ENCODE measurements at places on chromosomes 12 and 14.

DNA sequence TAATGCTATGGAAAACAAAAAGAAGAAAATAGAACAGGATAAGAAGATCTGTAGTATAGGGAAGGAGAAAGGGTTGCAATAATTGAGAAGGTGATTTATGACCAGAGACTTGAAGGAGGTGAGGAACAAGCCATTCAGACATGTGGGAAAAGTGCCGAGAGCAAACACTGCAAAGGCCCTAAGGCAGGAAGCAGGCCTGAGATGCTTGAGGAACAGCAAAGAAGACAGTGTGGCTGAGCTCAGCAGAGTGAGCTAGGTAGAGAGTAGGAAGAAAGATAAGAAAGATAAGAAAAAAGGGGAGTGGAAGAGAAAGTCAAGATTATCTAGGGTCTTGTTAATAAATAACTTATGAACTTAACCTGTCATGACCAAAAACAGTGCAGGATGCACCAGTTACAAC is 671.8 kb downstream of the RPS29 start:
- no peak for DNase-seq

DNA sequence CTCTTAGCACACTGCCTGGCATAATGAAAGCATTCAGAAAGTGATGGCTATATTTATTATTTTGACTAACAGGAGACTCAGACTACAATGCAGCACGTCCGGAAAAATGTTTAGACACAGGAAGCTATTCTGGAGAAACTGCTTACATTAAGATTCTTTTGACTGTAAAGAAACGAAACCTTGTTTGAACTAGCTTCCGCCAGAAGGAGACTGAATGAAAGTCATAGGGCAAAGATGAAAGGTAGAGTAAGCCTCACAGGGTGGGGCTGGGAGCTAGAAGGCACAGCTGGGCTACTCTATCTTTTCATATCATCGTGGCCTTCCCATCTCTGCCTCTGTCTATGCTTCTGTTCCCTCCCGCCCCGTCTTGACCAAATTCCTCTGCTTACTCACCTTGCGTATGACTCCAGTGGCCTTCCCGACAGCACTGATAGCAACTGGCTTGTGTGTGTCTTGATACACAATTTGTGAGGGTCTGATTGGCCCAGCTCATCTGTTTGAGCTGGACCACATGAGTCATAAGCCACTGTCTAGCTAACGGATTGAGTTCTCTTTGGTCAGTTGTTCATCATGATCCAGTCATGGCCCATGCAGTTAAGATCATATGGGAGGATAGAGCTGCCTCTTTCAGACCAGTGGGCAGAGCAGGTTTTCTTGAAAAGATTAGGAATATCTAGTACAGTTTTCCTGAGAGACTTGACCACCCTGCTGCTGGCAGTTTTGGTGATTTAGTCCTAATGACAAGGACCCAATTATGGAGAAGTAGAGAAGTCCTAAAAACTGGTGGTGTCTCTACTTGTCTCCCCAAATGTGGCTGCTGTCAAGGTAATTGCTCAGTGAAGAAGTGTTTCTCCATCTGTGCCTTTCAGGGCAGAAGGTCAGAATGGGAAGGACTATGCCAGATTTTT is 151.5 kb upstream of the SLC38A2 start:
- DNase-seq: peak; percentile 32

- DNase-seq: no peak
Observed at GRCh38 chr14:29062976-29063375, 296.4 kb downstream of the FOXG1 start.

- DNase-seq: no peak
Observed at GRCh38 chr14:69171569-69171968, 18.6 kb upstream of the DCAF5 start.

GRCh38 chr14:65847075-65847847 is 434.7 kb downstream of the FUT8 start:
- DNase-seq: no peak

All from omental fat pad (tissue), 4 donors.